Stimulated activated CD4-positive, alpha-beta T cell treated with anti-CD3 and anti-CD28 coated beads, Interleukin-15, amount 100 ng/mL, for 1 hour (primary cell): ENCODE measurements at places on chromosomes 1 and 21.
A peak's percentile ranks its signal among the peaks of the same experiment; 100 is the strongest.

- no peak for DNase-seq
Observed at GRCh38 chr1:198298640-198299039, 141.8 kb downstream of the NEK7 start.

GRCh38 chr21:39080366-39080765 is 102.9 kb downstream of the PSMG1 start:
- DNase-seq, result no peak

DNA sequence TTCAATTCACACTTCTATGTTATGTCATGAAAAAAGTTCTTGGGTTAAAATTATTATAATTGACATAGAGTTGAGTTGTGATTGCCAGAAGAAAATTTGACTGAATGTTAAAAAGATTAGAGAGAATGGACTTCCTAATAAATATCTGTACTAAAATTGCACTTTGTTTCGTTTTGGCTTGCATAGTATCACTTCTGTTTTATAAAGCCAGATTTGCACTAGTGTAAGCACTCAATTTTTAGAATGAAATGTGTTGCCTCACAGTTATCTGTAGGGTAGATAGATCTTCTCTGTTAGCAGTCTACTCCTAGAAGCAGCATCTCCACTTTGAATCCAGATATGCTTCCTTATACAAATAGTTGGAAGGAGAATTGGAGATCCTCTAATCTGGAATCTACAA is 95.2 kb upstream of the MPC2 start:
- no peak for DNase-seq

- DNase-seq, result no peak
Observed at GRCh38 chr1:17743008-17743647, 12.0 kb upstream of the ACTL8 start.

DNA sequence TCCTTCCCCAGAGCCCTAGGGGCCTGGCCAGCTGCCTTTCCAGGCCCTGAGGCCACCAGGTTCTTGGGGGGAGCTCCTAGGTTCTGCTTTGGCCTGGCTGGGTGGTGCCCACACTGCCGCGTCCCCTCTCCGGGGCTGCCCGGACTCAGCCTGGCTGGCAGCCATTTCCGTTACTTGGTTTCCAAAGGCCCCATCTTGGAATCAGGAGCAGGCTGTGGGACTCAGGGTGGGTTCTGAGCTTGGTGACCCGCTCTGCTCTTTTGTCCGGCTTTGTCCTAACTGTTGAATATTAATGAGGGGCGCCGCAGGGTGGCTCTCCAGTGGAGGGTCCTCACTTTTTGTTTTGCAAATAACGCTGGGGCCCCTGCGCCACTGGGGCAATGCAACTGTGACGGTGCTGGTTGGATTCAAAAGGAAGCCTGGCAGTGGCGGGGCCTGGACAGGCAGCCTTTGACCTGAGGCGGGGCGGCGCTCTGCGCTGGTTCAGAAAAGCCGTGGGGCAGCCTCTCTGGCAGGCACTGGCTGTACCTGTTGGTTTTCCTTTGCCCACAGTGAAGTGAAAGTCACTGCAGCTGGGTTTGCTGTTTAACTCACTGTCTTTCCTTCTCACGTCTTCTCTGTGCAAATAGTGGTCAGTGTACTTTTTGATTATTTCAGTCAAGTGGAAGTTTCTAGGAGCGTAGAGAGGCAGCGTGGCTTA is 20.2 kb downstream of the SKI start:
- DNase-seq, result no peak

- DNase-seq, result peak; percentile 17
Observed at GRCh38 chr21:33196941-33197374, 32.8 kb upstream of the IFNAR2 start.

DNA sequence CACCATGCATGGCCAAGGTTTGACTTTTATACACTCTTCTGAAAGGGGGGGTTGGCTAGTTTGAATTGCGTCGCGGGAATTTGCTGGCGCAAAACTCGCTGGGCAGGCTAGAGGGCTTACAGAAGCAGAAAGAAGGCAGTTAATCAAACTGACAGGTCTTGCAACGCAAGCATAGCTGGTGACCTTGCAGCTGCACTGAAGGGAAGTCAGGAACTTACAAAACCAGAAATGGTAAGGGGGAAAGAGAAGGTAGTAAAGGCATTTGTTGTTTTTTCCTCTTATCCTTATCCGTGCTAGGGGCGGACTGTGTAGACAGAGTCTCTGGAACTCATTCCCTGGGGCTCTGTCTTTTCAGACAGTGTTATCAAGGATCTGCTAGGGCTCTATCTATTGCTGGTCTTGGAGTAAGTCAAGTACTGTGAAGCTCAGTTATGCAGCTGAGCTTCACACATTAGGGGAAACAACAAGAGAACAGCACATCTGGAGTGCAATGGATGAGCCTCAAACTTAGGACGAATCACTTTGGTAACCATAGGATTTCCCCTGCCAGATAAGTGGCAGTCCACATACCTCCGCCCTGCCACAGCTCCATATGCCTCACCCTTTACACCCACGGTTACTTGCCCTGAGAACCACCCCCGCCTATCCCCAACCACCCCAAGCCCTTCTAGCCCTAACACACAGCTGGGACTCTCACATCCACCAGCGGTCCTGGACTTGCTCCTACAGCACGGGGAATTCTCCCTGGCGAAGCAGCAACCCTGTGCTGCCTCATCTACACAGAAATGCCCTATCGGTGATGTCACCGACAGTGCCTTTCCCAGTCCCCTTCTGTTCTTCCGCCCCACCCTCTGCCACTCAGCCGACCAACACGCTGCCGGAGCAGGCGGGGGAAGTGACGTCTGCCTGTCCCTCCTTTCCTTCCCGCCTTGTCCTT is 251.4 kb downstream of the FAM72C start:
- DNase-seq, result no peak

GRCh38 chr1:167676205-167676915 is 45.4 kb upstream of the MPZL1 start:
- DNase-seq, result no peak

DNA sequence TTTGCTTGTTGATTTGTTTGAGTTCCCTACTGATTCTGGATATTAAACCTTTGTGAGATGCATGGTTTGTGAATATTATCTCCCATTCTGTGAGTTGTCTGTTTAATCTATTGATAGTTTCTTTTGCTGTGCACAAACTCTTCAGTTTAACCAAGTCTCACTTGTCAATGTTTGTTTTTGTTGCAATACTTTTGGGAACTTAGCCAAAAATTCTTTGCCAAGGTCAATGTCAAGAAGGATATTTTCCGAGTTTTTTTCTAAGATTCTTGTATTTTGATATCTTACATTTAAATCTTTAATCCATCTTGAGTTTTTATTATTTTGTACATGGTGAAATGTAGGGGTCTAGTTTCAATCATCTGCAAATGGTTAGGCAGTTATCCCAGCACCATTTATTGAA is 1230.7 kb upstream of the NCAM2 start:
- no peak for DNase-seq

- DNase-seq, result no peak
Observed at GRCh38 chr21:26374817-26375216, 198.3 kb downstream of the CYYR1 start.

DNA sequence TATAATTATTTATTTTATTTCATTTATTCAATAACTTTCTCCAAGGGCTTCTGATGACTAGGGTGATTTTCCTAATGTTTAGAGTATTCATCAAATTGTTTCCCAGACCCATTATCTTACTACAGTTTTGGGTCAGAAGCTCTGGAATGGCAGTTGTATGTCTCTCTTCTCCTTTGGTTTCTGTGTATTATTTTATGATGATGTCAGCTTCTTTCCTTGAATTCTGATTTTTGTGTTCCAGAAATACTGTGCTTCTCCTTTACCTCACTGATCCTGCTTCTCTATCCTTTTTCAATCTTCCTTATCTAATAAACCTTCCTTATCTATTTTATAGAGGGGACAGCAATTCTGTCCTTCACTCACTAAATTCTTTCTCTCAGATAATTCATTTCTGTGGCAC is 48.8 kb downstream of the LRRC8B start:
- DNase-seq, result no peak

DNA sequence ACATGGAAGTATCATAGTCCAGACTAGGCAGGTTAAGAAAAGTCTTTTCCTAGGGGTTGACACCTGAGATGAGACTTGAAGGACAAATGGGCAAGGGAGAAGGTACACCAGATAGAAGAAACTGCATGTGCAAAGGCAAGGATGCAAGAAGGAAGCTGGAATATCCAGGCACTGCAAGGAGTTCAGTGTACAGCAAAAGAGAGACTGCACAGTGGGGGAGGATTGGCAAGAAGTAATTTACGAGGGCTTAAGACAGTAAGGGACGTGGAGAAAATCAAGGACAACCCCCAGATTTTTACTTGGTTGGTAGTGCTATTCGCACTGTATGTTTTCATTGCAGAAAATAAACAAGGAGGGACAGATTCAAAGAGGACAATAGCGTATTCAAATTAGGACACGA is 58.5 kb downstream of the DNM3 start:
- no peak for DNase-seq

GRCh38 chr1:99496067-99496466 is 149.8 kb upstream of the PALMD start:
- DNase-seq, result no peak

DNA sequence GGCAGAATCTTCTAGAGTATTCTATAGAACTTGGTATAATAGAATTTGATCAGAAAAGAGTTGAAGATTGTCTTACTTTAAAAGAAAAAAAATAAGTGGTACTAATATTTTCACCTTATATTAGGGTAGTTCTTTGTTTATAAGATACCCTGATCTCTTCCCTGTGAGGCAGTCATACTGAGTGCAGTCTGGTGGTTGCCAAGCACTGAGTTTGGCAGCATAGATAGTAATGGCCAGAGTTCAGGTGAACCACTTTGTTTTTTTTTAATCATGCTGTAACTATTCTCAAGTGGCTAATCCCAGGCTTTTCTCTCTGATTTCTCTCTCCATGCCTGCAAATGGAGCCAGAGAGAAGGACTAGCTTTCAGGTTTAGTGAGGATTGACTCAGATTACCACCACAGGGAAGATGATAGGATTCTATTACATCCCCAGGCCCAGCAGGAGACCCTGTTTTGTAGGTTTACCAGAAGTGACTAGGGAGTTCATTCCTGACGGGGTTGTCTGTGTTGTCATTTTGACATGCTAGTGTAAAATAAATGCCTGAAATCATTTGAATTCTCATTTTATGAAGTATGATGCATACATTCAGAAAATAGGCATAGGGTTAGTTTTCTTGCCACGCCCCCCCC is 16.7 kb downstream of the KDM1A start:
- DNase-seq, result no peak

DNA sequence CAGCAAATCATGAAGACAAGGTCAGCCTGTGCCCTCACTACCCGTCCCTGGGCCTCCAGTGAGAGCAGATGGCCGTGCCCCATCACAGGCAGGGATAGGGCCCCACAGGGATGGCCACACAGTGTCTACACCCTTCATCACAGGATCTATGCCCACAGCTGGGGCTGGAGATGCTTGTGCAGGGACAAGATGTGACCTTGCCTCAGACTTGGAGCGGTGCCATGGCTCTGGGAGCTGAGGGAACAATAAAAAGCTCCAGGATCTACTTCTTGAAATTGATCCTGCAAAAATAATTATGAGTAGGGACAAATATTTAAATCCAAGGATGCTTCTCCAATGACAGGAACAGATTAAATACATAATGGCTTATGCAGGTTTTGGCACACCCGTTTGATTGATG is 25.4 kb upstream of the TCEA3 start:
- no peak for DNase-seq
